ENCODE measurements at places on chromosomes 4 and X. TPM values are rescaled to one million over a fixed set of nuclear protein-coding genes. Genes with fewer than 3 reads are reported as not detected.

- DNase-seq: no peak
These were observed 84.9 kb upstream of the TET2 start for GRCh38 chr4:105061731-105062130.

- DNase-seq: no peak
These were observed 53.8 kb downstream of the APLN start for GRCh38 chrX:129600981-129601424.

NLRP2B gene
- 0.06 TPM for polyA plus RNA-seq

TSPAN6 gene
- polyA plus RNA-seq: 186 TPM

TEX13D gene
- not detected for polyA plus RNA-seq

ALAS2 gene
- polyA plus RNA-seq: 25.7 TPM

DNA sequence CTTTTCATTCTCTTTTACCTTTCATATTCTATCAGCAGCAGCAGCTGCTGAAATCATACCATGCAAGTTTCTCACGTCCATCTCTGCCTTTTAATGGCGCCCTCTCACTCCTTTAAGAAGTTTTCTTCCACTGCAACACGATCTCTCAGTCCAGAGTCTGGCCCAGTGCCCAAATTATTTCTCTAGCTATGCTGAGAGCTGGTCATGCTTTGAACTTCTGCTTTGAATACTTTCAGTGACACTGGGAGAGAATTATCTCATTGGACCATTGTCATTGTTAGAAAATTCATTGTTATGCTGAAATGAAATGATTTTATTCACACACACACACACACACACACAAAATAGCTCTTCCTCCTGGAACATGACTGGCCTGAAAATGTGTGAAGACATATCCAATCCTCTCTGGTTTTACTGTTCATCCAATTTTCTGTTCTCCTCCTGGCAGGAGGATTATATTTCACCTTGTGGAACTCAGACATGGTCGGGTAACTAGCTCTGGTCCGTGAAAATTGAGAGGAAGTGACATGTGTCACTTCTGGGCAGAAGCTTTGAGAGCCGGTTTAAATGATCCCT lies 1.3 kb upstream of the PDHA1 start:
- no peak for DNase-seq

GRCh38 chr4:6337331-6337935 lies 67.8 kb downstream of the WFS1 start:
- DNase-seq: no peak

GRCh38 chrX:85303544-85303943 lies 59.8 kb downstream of the ZNF711 start:
- no peak for DNase-seq

GRCh38 chrX:113770806-113771205 lies 813.1 kb upstream of the HTR2C start:
- no peak for DNase-seq

TCEAL2 gene
- polyA plus RNA-seq: 20.6 TPM

DNA sequence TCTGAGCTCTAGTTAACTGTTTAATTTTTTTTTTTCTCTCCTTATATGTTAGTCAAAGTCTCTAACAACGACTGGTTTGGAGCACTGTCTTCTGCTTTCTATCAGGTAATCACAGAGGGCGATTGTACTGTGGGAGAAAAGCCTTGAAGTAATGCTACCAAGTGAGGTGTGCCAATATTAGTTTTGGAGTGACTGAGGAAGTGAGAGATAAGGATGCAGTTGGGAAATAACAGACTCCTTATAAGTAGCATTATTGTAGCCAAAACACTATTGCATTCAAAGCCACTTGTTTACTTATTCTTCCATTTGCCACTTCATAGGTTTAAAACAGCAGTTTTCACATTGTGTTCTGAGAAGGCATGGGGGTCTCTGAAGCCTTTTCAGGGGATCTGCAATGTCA lies 79.1 kb upstream of the SLC6A14 start:
- no peak for DNase-seq

HERC3 gene
- polyA plus RNA-seq: 15.7 TPM

All from renal cortex interstitium (tissue), 15 donors.